ENCODE measurements at places on chromosomes 3 and 15. TPM values are rescaled to one million over a fixed set of nuclear protein-coding genes. Genes with fewer than 3 reads are reported as not detected.

Gene LRRC34
- total RNA-seq, result 5.6 TPM

Gene NME9
- not detected for total RNA-seq

Gene TMC3
- not detected for total RNA-seq

Gene IL5RA
- total RNA-seq, result 0.80 TPM

Gene CDC25A
- total RNA-seq, result 37.1 TPM

Gene CSTA
- total RNA-seq, result not detected

Gene FMN1
- 5.7 TPM for total RNA-seq

Gene FANCD2OS
- total RNA-seq, result not detected

Gene RHOV
- 0.23 TPM for total RNA-seq

Gene ACAN
- not detected for total RNA-seq

Gene RBPMS2
- not detected for total RNA-seq

Gene DNAJA4
- 1.6 TPM for total RNA-seq

Gene ITIH3
- not detected for total RNA-seq

Gene CACNA2D3
- 1.3 TPM for total RNA-seq

Gene HESX1
- not detected for total RNA-seq

Gene TRANK1
- total RNA-seq, result 13.4 TPM

Gene GOLGA8T
- total RNA-seq, result 1.5 TPM

Gene TM6SF1
- 3.6 TPM for total RNA-seq

Gene FES
- 0.46 TPM for total RNA-seq

Gene P3H2
- 49.8 TPM for total RNA-seq

Gene A4GNT
- not detected for total RNA-seq

Gene PARP3
- total RNA-seq, result 4.4 TPM

Gene BRK1
- total RNA-seq, result 59.0 TPM
